Thoracic aorta endothelial cell (primary cell): ENCODE measurements at places on chromosomes 4 and X. TPM values are rescaled to one million over a fixed set of nuclear protein-coding genes. Genes with fewer than 3 reads are reported as not detected.

The DCAF12L2 gene
- total RNA-seq, result not detected in 2 replicates

The BEX5 gene
- 5.3 TPM in 1 of 2 replicates, not detected in the other for total RNA-seq

The ARAP2 gene
- 0.93 and 2.1 TPM in 2 replicates for total RNA-seq

The SPP1 gene
- total RNA-seq, result not detected in 2 replicates

The PDGFRA gene
- 0.80 and 1.4 TPM in 2 replicates for total RNA-seq

The SPANXD gene
- not detected in 2 replicates for total RNA-seq

The PRAF2 gene
- total RNA-seq, result 7.8 and 12.3 TPM in 2 replicates

The UGT2B11 gene
- total RNA-seq, result not detected in 2 replicates

The ZCCHC12 gene
- 0.13 TPM in 1 of 2 replicates, not detected in the other for total RNA-seq

The CT45A1 gene
- total RNA-seq, result not detected in 2 replicates

The CWH43 gene
- total RNA-seq, result not detected in 2 replicates

The PHEX gene
- total RNA-seq, result 1.1 and 2.3 TPM in 2 replicates

The P2RY8 gene
- not detected in 2 replicates for total RNA-seq

The CLCN3 gene
- 52.8 and 58.3 TPM in 2 replicates for total RNA-seq

The TAF7L gene
- 1.4 and 2.4 TPM in 2 replicates for total RNA-seq

The UCP1 gene
- not detected in 2 replicates for total RNA-seq

The NOX1 gene
- total RNA-seq, result not detected in 2 replicates

The NDUFA1 gene
- total RNA-seq, result 54.2 and 66.2 TPM in 2 replicates

The SRPK3 gene
- total RNA-seq, result not detected in 2 replicates

The DUX4 gene
- not detected in 2 replicates for total RNA-seq

The XPNPEP2 gene
- total RNA-seq, result not detected in 2 replicates

The RAB40A gene
- 0.14 and 0.27 TPM in 2 replicates for total RNA-seq

The ARHGAP36 gene
- total RNA-seq, result under 0.01 TPM in 1 of 2 replicates, not detected in the other

The DRD5 gene
- total RNA-seq, result not detected in 2 replicates

The CPEB2 gene
- 16.2 and 16.5 TPM in 2 replicates for total RNA-seq

The SSX2 gene
- not detected in 2 replicates for total RNA-seq

The RIBC1 gene
- total RNA-seq, result 0.13 TPM in 1 of 2 replicates, not detected in the other

The NLRP2B gene
- not detected in 2 replicates for total RNA-seq

The UGT2B15 gene
- total RNA-seq, result not detected in 2 replicates

The CT45A2 gene
- not detected in 2 replicates for total RNA-seq

The PASD1 gene
- total RNA-seq, result not detected in 2 replicates

The NDP gene
- 0.27 and 1.2 TPM in 2 replicates for total RNA-seq

The GPR119 gene
- total RNA-seq, result not detected in 2 replicates

The KIF4A gene
- 31.4 and 39.1 TPM in 2 replicates for total RNA-seq

The SMR3B gene
- total RNA-seq, result 0.22 TPM in 1 of 2 replicates, not detected in the other

The THAP9 gene
- total RNA-seq, result 5.2 and 5.5 TPM in 2 replicates

The CYLC1 gene
- total RNA-seq, result not detected in 2 replicates

The SPINK2 gene
- not detected in 2 replicates for total RNA-seq
